GM12891 (cell line): ENCODE measurements at places on chromosomes 6 and 20.

DNA sequence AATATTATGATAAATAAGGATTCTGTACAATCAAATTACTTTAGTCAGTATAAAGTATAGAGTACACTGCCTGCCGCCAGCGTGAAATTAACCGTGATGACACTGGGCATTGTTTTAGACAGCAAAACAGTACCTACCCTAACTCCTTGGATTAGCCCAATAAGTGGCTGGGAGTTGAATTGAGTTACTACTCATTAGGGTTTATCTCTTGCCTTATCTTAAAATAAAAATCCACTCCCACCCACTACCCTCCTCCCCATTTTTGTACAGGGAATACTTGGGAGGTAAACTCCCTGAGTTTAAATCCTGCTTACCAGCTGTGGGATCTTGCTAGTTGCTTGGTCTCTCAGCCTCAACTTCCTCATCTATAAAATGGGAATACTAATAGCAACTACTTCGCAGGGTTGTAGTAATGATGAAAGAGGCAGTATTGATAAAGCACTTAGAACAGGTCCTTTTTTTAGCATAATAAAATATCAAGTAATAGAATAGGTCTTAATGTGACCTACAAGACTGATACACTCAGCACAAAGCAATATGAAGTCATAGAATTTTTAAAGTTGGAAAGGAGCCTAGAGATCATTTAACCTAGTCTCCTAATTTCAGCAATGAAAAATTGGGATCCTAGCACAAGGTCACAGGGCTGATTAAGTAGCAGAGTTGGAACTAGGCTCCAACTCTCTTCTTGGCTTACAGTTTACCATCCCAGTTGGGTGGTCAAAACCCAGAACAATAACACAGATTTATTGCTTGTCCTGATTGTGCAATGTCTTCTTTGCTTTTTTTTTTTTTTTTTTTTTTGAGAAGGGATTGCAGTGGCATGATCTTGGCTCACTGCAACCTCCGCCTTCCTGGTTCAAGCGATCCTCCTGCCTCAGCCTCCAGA, 23.8 kb downstream of the PHACTR2 start:
- no peak for DNase-seq

GRCh38 chr20:10171864-10172751, 46.5 kb upstream of the SNAP25 start:
- DNase-seq: no peak

- no peak for DNase-seq
Measured at GRCh38 chr6:6741264-6741663, 152.7 kb downstream of the LY86 start.

GRCh38 chr20:50429412-50429811, 80.8 kb upstream of the PTPN1 start:
- DNase-seq: no peak

DNA sequence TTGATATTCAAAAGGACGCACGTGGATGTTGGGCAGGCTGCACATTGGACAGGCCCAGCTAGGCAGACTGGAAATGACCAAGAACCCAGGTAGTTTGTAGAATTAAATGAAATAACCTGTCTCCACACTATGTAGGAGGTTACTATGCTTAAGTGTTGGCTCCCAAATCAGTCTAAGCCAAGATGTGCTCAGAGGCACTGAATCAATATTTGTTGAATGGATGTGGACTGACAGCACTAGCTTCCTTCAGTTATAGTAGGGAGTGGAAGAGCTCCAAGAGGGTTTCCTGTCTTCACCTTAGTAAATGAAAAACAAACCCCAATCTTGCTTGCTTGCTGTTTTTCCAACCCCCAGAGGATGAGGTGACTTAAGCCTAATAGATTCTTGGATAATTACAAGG, 180.5 kb downstream of the JARID2 start:
- DNase-seq: no peak

DNA sequence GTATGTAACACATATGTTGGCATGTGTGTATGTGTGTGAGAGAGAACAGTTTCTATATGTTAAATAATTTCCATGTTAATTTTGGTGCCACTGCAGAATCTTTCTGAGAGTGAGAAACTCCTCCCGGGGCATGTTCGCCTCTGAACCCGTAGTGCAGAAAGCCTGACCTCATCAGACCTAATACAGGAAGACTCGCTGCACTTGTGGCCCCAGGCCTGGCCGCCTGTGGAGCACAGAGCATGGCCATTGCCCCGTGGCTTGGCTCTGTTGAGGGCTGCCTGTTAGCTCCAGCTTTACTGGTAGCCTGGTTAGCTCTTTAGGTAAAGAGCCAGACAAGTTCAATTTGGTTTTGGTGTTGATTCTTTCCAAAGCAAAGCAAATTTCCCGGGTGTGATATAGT, 25.5 kb downstream of the FARS2 start:
- no peak for DNase-seq

DNA sequence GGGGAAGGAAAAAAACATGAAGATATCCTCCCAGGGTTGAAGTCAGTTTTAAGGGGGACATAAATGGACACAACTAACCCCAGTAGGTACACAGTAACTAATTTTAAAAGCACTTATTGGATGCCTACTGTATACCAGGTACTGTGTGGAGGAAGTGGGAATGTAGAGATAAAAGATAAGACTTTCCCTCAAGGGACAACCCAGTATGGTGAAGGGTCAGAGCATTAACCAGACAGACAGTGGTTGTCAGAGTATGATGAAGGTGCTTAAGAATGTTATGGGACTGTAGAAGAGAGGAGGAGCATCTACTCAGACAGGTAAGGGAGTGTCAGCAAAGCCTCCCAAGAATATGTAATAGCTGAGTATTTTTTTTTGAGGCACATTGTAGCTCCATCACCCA, 906 bp downstream of the ABCF1 start:
- no peak for DNase-seq

DNA sequence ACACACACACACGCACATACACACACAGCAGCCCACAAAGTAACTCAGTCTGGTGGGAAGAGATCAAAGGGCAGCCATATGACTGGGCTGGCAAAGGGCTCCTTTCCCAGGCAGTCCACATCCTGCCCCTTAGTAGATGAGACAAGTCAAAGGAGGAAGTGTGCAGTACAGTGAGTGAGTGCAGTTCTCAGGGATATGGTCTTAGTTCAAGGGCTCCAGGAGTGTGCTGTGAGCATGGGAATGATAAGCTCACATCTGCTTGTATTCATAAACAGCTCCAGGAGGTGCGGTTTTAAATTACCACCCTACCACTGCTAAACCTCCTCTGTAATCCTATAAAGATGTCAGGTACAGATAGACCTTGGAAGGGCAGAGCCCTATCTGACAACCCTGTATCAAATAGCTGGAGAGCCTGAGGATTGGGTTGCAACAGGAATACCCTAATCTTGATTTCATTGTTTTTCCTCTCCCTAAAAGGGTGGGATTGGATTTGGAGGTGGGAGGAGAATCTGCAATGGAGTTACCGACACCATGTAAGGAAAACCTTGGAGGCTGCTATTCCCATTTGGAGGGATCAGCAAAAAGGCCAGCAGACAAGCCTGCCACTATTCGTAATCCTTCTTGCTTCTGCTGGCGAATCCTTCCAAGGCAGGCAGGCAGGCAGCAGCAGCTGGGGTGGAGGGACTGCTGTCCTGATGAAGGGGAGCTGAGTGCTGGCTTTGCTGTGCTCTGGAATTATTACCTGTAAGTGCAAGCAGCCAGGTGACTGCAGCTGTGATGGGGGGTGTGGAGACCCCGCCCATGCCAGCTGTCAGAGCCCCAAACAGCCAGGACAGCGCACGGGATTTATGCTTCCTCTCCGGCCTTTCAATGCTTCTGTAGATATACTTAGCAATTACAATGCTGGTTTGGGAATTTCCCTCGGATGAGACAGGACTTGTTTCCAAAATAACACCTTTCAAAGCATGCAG, 342.7 kb downstream of the PRL start:
- DNase-seq: no peak

DNA sequence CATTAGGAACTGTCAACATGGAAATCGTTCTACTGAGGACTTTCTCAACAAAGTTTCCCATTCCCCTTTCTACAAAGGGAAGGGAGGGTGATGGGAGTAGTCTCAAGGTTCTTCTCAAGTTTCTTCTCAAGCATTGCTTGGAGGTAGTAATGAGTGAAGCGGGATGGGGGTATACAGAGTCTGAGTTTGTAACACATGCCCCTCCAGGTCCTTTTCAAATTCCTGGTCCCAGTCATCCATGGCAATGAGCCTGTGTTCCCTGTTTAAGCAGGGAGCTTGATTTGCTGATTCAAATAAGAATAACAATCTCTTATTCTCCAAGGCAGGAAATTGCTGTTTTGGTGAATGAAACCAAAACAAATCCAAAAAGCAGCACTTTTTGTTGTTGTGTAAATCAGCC, 45.5 kb downstream of the MYLK4 start:
- no peak for DNase-seq

DNA sequence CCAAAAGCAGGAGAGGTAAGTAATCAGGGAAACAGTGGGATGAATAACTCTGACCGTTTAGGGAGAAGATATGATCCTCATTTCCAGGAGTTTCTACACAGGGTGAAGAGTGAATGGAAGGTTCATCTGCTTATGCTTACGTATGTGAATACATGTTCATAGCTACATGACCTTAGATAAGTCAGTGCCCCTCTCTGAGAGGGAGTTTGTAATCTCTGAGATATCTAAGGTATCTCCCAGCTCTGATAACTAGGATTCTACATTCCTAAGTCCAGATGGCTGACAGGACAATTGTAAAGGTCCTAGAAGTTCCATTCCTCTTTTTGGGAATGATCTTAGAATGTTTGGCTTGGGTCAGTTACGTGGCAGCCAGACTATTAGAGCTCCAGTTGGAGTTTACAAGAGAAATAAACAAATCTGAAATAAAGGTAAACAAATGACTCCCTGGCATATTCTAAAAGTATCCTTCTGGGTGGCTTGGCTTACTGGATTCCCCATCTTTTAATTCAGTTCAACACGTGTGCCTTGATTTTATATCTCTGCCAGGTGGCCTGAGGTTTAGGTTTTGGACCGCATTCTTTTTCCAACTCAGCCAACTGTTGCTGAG, 15.8 kb downstream of the PROCR start:
- no peak for DNase-seq

DNA sequence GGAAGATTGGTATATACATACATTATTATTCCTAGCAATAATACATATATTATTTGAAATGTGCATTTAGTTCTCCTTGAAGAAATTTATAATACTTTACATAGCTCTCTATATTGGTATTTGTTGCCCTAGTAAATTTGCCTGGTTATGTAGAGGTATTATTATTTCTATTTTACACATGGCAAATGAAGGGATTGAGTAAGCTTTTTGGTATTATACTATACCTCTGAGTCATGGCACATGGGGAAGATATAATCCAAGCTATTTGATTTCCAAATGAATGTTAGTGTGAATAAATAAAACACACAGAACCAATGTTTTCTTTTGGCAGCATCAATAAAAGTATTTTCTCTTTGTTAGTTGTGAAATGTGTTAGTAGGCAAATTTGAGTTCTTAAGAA, 409.6 kb upstream of the SLC35B3 start:
- DNase-seq: no peak

- DNase-seq: no peak
Measured at GRCh38 chr6:36688063-36688738, 9.4 kb upstream of the RAB44 start.

DNA sequence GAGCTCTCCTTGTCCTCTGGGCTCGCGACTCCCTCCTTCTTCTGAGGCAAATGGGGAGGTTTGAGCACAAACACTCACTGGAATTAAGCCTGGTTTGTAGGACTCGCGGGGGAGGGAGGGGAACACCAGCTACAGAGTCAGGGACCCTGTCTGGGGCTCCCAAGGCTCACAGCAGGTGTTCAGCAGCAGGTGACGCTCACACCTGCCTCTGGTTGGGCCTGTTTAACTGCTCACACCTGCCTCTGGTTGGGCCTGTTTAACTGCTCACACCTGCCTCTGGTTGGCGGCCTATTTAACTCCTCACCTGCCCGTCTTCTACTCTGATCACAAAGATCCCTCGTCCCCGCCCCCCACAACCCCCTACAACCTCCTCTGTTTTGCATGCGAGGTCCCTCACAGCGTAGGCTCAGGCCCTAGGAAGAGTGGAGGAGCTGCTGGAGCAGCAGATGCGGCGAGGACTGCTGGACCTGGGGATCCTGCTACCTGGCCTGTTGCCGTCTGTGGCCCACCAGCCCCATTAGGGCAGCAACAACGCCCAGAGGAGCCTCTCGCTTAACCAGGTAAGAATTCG, 181.9 kb downstream of the ERMARD start:
- DNase-seq: no peak

GRCh38 chr6:105803442-105803841, 282.7 kb upstream of the PRDM1 start:
- no peak for DNase-seq

- DNase-seq: no peak
Measured at GRCh38 chr20:10972219-10972860, 298.5 kb upstream of the JAG1 start.

DNA sequence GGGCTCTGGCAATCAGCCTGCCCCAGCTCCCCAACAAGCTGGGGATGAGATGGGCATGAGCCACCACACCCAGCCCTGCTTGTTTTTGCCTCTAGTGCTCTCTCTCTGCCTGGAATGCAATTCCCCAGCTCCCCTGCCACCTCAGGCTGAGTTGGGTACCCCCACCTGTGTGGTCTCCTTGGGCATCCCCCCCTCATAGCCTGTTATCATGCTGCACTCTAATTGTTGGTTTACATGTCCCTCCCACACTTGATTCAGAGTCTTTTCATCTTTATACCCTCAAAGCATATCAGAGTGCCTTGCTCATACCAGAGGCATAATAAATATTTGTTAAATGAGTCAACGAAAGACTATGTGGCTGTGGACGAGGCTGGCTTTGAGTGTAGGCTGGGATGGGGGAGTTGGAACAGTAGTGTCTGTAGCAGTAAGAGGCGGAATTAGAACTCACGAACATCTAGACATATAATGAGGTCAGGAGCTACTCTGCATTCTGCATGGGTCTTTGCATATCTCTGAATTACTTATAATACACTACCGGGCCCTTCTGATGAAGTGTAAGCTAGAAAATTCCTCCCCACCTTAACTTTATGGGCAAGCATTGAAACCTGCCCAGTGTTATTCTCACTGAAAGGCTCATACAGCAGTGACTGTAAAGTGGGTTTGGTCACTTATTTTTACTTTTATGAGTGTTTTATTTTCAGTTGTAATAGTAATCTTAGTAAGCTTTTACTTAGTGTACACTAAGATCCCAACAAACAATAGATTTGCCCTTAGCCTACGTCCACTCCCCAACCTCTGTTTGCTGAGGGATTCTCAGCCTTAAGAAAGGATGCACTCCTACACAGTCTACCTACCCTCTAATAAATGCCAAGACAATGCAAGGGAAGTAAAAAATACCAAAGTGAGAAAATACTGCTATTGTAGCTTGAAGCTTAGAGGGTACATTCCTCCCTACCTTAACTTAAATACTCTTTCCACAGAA, 58.7 kb downstream of the EDN1 start:
- DNase-seq: no peak
